ENCODE measurements at places on chromosomes 1 and 21. TPM values are rescaled to one million over a fixed set of nuclear protein-coding genes. Genes with fewer than 3 reads are reported as not detected.

DNA sequence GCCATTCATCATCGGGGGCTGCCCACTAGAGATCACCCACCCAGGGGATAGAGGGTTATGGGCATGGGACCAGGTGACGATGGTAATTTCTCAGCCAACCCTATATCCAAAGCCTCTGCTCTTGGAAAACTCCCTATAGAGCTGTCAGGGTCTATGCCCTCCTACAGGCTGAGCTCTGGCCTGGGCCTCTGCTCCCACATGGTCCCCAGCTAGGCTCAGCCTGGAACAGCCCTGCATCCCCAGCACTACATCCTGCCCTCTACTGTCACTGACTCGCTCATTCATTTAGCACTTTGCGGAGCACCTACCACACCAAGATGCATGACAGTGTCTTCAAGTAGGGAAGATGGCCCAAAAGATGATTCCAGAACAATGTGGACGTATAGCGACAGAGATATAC, 45.0 kb upstream of the EPS8L3 start:
- peaks cover 44% of the 10 kb centered on the region for H3K4me1 ChIP-seq
- no peak for DNase-seq
- H3K27ac ChIP-seq = no peak overlapping the region
- H3K27me3 ChIP-seq = peaks cover 7% of the 10 kb centered on the region
- peaks cover 2% of the 10 kb centered on the region for H3K36me3 ChIP-seq

- DNase-seq = no peak
- peaks cover 2% of the 10 kb centered on the region for H3K27me3 ChIP-seq
Measured at GRCh38 chr1:223312273-223312672, 51.7 kb downstream of the SUSD4 start.

DNA sequence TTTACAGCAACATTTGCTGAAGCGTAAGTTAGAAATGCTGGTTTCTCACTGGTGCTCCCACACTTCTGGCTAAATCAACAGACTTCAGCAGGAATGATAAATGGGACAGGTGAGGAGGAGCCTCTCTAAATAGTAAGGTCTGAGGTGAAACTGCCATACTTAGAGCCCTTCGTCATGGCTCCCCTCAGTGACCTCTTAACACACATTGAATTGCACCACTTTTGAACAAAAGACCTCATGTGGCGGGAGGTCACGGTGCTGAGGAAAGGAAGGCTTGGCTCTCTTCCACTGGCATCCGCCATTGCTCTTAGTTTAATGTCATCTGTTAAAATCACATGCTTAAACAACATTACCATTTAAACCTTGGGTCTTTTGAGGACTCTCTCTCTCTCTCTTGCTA, 3.4 kb downstream of the MAP3K7CL start:
- no peak for DNase-seq
- no peak overlapping the region for H3K4me3 ChIP-seq

Gene TMEM82
- total RNA-seq = not detected

DNA sequence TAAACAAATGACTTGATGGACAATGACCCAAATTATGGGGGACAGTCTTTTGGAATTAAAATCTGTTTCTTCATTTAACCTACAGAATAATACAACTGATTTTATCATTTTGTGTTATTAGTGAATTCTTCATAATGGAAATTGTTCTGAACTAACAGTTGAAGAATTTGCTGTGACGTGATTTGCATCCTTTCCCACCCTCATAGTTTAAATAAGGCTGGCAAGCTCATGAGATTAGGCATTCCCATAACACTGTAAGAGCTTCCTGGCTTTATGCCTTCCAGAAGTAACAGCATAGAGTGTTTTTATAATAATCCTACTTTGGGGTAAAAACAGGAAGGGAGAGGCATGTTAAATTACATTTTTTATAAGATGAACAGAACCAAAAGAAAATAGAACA, 95.7 kb downstream of the ATP6V1G3 start:
- no peak overlapping the region for H3K4me3 ChIP-seq
- peaks cover 5% of the 10 kb centered on the region for H3K27me3 ChIP-seq
- no peak for DNase-seq
- no peak overlapping the region for H3K27ac ChIP-seq
- H3K36me3 ChIP-seq = no peaks in the 10 kb centered on the region

DNA sequence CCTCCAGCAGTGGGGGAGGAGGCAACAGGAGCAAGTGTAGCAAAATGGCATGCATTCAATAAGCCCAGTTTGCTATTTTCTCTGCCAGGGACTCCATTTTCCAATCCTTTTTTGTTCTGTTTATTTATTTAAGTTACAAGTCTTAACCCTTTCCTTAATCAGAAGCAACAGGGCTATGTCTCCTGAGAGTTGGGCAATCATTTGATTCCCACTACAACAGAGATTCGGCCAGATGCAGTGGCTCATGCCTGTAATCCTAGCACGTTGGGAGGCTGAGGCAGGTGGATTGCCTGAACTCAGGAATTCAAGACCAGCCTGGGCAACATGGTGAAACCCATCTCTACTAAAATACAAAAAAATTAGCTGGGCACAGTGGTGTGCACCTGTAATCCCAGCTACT, 25.5 kb downstream of the RCC2 start:
- no peaks in the 10 kb centered on the region for H3K27me3 ChIP-seq
- H3K36me3 ChIP-seq = peaks cover 63% of the 10 kb centered on the region
- no peak for DNase-seq
- H3K27ac ChIP-seq = no peak overlapping the region
- no peak overlapping the region for H3K4me3 ChIP-seq

Gene KIF21B
- total RNA-seq = 52.0 TPM

Gene CLEC20A
- total RNA-seq = not detected

- H3K4me3 ChIP-seq = no peak overlapping the region
- H3K36me3 ChIP-seq = no peaks in the 10 kb centered on the region
- H3K4me1 ChIP-seq = no peaks in the 10 kb centered on the region
- no peak for DNase-seq
- H3K27me3 ChIP-seq = no peaks in the 10 kb centered on the region
- H3K27ac ChIP-seq = no peak overlapping the region
Measured at GRCh38 chr1:57376041-57376440, 47.8 kb downstream of the DAB1 start.

- H3K27ac ChIP-seq = peak overlapping the region; percentile 83
- DNase-seq = no peak
- peaks cover 60% of the 10 kb centered on the region for H3K36me3 ChIP-seq
- H3K27me3 ChIP-seq = no peaks in the 10 kb centered on the region
- peak overlapping the region; percentile 100 for H3K4me3 ChIP-seq
Measured at GRCh38 chr1:156745881-156746280, 5.0 kb upstream of the MRPL24 start.

DNA sequence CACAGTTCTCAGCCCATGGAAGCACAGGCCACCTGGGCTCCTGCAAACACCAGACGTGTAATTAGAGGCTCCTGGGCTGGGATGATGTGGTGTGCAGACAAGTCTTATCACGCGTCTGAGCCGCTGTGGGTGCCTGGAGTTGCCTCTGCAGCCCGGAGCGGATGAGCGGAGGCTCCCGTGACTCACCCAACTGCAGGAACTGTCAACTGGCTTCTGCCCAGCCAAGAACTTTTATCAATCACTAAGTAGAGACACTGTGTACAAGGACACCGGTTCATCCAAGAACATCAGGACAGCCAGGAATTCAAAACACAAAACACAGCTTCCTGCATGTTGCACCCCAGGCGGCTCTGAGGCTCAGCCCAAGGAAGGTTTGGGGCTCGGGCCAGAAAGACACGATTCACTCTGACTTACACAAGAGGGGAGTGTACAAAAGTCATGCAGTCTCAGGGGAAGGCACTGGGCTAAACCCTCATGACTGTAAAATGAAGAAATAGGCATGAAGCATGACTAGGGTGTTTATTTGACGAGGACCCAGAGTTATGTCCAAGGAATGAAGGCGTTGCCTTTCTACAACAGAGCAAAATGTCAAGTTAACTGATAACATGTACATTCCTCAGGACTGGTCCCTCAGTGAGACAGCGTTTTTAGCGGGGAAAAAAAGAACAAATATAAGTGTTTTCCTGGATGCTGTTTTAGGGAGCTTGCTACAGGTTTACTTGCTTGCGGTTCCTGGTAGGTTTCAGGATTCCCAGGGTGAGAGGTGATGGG, 21.1 kb downstream of the ERRFI1 start:
- no peaks in the 10 kb centered on the region for H3K36me3 ChIP-seq
- no peak for DNase-seq
- no peak overlapping the region for H3K27ac ChIP-seq
- H3K27me3 ChIP-seq = no peaks in the 10 kb centered on the region

Gene CELA2B
- total RNA-seq = not detected

DNA sequence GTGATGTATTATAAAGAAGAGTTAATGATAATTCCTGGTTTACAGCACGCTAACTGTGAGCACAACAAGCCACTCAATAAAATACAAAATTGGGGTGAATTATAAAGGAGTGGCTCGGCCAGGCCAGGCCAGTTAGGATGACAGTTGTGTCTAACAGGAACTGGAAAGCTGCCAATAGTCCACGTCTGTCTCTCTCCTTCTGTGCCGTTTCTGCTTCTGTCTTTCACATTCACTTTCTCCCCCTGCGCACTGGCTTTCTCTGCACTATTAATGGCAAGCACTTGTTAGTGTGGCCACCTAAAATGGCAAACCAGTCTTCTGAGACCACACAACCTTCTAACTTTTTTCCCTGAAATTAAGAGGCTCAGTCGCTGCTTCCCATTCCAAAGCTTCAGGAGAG, 394.3 kb downstream of the NTNG1 start:
- no peaks in the 10 kb centered on the region for H3K27me3 ChIP-seq
- H3K36me3 ChIP-seq = no peaks in the 10 kb centered on the region
- no peak overlapping the region for H3K4me3 ChIP-seq
- H3K27ac ChIP-seq = no peak overlapping the region

Gene CYP4A11
- total RNA-seq = not detected

- H3K36me3 ChIP-seq = no peaks in the 10 kb centered on the region
- peaks cover 2% of the 10 kb centered on the region for H3K27me3 ChIP-seq
- no peak for DNase-seq
- H3K4me3 ChIP-seq = no peak overlapping the region
- no peaks in the 10 kb centered on the region for H3K4me1 ChIP-seq
- H3K27ac ChIP-seq = no peak overlapping the region
Measured at GRCh38 chr1:4175566-4176405, 275.7 kb upstream of the C1orf174 start.

GRCh38 chr1:102858695-102859094, 249.6 kb downstream of the COL11A1 start:
- no peak overlapping the region for H3K27ac ChIP-seq
- no peaks in the 10 kb centered on the region for H3K27me3 ChIP-seq
- no peak overlapping the region for H3K4me3 ChIP-seq
- H3K36me3 ChIP-seq = no peaks in the 10 kb centered on the region
- DNase-seq = no peak

Gene EVA1B
- 10.9 TPM for total RNA-seq

DNA sequence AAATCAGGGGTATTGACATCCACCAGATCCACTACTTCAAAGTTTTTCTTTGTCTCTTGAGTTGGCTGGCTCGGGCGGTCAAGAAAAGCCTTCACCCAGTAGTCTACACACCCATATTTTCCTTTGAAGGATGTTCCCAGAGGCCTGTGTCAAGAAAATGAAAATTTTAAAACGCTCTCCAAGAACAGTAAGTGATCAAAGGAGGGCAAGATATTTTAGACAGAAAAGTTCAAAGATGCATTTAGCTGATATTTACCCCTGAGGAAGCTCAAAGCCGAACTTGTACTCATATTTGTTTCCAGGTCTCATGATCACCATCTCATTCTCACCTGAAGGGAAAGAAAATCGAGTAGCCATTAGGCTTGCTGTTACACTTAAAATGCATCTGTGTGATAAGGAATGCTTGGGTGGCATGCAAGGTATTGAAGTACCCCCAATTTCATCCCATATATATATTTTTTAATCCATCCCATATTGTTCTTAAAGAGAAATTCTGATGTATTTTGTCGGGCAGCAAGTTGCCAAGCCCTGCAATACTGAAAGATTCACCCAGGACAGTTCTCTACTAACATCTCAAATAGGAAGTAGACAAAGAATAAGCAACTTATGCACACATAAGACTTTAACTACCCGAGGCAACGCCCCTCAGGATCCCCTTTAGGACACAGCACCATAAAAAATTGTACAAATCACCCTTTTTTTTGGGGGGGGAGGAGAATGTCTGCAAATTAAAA, 1.1 kb downstream of the TXNIP start:
- H3K4me3 ChIP-seq = peak overlapping the region; percentile 94
- peaks cover 74% of the 10 kb centered on the region for H3K4me1 ChIP-seq
- H3K27ac ChIP-seq = peak overlapping the region; percentile 99

DNA sequence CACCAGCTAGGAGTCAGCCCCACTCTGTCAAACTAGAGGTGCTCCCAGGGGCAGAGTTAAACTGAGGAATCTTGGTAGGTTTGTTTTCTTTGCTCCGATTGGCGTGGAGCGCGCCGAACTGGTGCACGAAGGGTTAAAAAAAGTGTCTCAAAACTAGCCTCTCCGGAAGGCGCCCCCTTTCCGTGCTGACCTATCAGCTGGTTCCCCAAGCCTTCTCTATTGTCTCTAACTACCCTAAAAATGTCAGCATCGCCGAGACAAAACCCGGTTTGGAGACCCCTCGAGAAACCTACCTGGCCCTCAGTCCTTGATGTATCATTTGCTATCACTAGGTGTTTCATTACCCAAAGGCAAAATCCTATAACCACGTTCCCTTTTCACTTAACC, 2.2 kb downstream of the TGFB2 start:
- peak overlapping the region; percentile 78 for H3K4me3 ChIP-seq
- H3K27me3 ChIP-seq = peaks cover 61% of the 10 kb centered on the region
- DNase-seq = no peak
- peaks cover 2% of the 10 kb centered on the region for H3K36me3 ChIP-seq

- peak; percentile 73 for DNase-seq
- peak overlapping the region; percentile 70 for H3K4me3 ChIP-seq
- H3K4me1 ChIP-seq = peaks cover 83% of the 10 kb centered on the region
Measured at GRCh38 chr1:41662061-41662764, 177.7 kb upstream of the EDN2 start.

DNA sequence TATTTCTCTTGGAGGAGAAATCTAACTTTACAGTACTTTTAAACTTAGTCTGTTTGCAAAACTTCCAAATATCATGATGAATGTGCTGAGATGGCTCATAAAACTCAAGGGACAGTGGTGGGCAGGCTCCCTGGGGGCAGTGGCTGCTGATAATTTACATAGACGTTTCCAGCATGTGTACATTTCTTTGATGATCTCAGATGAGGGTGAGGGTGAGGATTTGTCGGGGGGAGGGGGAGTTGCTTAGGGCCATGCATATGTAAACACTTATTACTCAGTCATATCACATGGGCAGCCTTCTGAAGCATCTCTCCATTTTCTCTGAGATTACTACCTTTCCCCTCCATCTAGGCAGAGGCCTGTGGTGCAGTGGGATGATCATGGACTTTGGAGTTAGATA, 152.9 kb upstream of the HMGB4 start:
- H3K27ac ChIP-seq = no peak overlapping the region
- no peak for DNase-seq
- H3K4me3 ChIP-seq = no peak overlapping the region
- no peaks in the 10 kb centered on the region for H3K27me3 ChIP-seq
- H3K4me1 ChIP-seq = no peaks in the 10 kb centered on the region

Gene FMN2
- total RNA-seq = not detected

DNA sequence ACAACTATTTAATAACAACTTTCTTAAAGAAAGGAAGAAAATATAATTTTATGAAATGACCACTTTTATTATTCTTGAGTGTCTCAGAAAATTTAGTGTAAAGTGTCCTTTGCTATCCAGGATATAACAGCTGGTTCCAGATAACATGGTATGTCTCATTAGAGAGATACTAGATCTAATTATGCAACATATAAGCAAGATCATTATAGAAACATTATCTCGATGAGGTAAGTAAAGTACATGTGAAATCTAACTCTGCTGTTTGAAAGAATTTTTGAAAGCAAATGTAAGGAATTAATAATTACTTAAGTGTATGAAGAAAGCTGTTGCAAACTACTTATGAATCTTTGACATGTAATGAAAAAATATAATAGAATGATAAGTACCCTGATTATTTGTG, 887.4 kb upstream of the CXADR start:
- H3K27me3 ChIP-seq = no peaks in the 10 kb centered on the region
- no peaks in the 10 kb centered on the region for H3K36me3 ChIP-seq
- H3K4me1 ChIP-seq = no peaks in the 10 kb centered on the region
- DNase-seq = no peak
